ENCODE measurements at places on chromosomes 16 and 17.
A peak's percentile ranks its signal among the peaks of the same experiment; 100 is the strongest.

DNA sequence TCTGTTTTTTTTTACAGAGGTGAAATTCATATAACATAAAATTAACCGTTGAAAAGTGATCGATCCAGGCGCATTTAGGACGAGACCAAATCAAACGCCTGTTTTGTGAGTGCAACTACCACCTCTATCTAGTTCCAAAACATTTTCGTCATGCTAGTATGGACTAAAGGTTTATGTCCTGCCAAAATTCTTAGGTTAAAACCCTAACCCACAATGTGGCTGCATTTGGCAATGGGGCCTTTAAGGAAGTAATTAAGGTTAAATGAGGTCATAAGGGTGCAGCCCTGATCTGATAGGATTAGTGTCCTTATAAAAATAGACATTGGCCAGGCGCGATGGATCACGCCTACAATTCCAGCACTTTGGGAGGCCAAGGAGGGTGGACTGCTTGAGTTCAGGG is 32.8 kb upstream of the RCVRN start:
- no peak for DNase-seq

DNA sequence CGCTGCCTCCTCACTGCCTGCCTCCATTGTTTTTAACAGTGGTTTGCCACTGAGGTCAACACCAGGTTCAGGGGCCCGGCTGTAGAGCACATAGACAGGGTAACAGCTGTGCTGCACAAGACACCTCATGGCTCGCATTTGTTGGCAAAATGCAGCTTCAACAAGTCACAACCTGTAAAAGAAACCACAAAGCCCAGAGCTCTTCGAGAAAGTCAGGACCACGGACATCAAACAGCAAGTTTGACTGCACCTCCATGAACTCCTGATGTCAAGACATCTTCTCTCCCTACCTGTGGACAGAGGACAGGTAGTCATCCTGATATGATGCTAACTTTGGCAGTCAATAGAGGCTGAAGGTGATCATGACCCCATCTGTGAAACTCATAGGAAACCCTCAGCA is 142.4 kb upstream of the SOX9 start:
- DNase-seq = peak; percentile 19

GRCh38 chr17:14321980-14322776 is 21.3 kb downstream of the HS3ST3B1 start:
- DNase-seq = no peak

- DNase-seq = no peak
These were observed 19.9 kb downstream of the POLR3E start for GRCh38 chr16:22317001-22317530.

DNA sequence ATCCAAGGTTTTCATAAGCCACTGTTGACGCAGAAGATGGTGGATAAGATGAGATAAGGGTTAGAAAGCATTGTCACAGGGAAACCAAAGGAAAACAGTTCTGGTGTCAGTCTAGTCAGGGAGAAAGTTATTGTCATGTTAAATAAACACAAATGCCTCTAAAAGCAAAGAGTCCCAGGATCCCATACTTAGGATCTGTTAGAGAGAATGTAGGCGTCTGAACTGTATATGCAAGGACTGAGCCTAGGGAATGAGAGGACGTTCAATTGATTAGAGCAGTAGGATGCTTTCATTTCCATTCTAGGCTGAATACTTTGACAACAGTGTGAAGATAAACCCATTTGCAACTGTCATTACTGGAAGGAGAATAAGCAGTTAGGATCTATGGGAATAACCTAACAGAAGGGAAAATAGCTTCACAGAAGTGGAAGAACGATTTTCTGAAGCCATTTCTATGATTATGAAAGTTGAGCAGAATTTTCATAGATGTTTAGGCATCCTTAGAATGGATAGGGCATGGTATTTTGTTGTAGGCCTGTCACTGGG is 1149.1 kb upstream of the CDH8 start:
- DNase-seq = no peak

DNA sequence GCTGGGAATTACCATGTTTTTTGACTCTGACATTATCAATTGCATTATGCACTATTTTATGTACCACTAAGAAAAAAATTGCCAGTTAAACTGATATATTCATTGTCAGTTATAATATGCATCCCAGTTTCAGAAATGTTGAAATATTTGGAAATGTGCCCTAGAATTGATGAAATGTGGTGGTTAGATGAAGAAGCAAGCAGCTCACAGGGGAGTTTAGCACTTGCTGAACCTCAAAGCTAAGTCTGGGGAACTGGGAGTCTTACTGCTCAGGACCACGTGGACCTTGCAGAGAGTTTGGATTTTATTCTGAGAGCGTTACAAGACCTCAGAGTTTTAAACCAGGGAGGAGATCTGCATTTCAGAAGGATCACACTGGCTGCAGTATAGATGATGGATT is 67.9 kb downstream of the TNRC6C start:
- no peak for DNase-seq

DNA sequence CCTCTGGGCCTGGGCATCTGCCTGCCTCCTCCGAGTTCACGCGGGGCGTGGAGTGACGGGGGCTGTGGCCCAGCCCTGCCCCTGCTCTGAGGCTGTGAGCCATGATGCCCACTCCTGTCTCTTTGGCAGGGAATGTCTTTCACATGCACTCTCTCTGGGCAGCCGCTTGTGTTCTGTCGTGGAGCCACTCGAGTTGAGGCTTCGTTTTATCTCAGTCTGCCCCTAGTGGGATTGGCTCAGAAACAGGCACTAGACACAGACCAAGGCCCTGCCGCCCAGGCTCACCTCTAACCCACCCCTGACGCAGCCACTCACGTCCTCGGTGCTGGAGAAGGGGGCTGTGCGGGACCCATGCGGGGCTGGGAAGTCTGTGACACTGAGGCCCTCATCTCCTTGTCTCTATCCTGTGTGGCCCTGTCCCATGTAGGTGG is 67.5 kb upstream of the KCTD5 start:
- DNase-seq = no peak

- DNase-seq = no peak
These were observed 3.6 kb downstream of the IRF8 start for GRCh38 chr16:85902366-85903155.

GRCh38 chr16:87423429-87423828 is 31.3 kb downstream of the MAP1LC3B start:
- no peak for DNase-seq

DNA sequence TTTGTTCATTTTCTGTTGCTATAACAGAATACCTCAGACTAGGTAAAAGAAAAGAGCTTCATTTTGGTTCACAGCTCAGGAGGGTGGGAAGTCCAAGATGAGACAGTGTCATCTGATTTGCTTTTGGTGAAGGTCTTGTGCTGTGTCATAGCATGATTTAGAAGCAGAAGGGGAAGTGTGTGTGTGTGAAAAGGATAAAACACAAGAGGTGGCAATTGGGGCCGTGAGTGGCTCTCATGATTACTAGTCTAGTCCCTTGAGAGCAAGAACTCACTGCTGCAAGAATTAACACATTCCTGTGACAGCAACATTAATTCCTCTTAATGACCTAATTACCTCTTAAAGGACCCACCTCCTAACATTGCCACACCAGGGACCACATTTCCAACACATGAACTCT is 8.3 kb downstream of the SLC35G3 start:
- no peak for DNase-seq

DNA sequence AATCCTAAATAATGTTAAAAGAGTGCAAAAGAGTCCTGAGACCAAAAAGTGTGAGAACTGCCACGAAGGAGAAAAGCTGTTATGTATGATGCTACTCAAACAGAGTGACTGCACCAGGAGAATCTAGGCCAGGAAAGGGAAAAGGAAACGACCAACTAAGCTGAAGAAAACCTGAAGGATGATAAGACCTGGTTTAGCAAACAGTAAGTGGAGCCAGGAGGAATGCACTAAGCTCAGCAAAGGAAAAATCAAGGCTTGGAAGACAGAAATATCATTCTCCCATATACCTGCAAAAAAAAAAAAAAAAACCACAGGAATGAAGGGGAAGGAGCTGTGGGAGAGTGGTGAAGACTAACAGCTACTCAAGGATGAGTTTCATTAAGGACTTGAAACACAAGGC is 21.1 kb downstream of the CMC2 start:
- no peak for DNase-seq

DNA sequence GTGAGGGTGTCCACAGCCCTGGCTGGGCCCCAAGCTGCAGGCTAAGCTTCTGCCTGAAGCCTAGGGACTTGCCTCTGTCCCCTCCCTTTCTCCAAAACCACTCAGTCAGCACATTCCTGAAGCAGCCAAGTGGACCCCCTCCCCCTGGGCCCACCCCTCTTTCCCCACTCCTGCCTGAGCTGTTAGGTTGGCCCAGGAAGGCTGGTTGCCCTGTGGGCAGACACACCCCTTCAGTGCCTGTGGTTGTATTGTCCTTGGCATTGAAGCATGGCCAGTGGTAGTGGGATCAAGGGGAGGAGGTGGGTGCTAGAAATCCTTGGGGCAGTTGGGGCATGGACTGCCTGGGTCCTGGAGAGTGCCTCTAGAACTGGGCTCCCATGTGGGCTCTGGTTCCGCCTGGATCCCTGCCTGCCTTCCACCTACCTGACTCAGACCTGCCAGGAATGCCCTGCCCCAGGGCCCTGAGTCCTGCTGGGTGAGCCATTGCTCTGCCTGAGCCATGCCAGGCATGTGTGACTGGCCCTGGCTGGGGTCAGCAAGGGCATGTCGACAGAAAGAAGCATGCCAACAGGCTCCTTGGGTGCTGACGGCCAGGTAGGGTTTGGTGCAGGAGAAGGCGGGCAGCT is 2.1 kb downstream of the TRAF4 start:
- DNase-seq = peak; percentile 97
